Activated CD8-positive, alpha-beta memory T cell treated with anti-CD3 and anti-CD28 coated beads, Interleukin-2, amount 10 ng/mL, durations not matched to agents 7 days and 5 days (primary cell): ENCODE measurements at places on chromosomes 12 and 14.

- DNase-seq = peak; percentile 31
Measured at GRCh38 chr14:61104358-61104757, 123.3 kb downstream of the SLC38A6 start.

DNA sequence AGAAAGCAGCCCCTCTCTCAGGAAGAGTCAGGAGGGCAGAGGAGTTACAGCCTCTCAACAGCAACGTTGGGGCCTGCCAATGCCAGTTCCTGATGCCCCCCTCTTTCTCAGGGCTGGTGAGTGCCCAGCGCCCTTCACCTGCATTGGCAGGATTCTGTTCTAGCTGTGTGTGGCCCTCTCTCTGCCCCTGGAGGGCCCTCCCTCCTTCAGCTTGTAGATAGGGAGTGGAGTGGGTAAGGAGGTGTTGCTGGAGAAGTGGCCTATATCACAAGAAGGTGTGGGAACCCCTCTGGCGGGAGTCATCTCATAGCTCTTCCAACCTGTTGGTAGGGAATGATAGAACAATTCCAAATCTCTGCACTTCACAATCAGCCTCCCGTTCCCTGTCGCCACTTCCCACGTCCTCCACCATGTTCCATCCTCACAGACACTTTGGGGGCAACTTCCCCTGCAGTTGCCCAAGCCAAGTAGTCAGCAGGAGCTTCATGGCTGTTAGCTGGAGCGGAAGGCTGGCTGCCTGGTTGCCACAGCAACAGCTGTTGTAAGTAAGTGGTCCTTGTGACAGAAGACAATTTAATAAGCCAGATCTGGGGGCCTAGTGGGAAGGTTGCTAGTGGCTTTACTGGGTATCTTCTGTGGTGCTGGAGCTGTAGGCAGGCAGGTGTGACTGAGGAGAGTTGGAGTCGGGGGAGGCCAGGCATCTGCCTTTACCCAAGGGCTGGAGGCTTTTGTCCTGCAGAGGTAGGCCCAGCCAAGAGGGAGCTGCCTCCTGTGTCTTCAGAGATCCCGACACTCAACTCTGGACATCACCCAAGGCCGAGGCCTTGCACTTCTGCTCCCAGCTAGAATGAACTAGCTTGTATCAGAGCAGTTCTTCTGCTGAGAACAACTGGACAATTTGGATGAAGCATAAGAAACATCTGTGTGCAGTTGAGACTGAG, 38.4 kb downstream of the GALNT16 start:
- DNase-seq = no peak

DNA sequence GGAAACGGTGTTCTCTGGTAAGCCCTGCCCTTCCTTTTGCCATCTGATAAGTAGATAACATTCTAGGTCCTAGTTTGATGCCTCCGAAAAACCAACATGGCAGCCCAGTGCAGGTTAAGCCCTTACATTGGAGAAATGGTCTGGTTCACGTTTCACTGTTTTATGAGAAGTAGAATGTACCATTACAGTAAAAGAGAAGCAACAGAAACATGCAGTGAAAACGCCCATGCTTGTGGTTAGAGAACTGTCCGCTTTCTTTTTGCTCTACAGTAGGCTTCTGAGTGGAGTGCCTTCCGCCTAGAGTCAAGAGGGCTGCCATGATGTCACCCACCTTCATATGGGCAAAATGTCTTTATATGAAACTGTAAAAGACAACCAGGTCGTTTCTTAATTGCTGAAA, 190.4 kb upstream of the BCL2L14 start:
- no peak for DNase-seq

GRCh38 chr14:20662968-20663732, 21.2 kb upstream of the RNASE4 start:
- peak; percentile 90 for DNase-seq

DNA sequence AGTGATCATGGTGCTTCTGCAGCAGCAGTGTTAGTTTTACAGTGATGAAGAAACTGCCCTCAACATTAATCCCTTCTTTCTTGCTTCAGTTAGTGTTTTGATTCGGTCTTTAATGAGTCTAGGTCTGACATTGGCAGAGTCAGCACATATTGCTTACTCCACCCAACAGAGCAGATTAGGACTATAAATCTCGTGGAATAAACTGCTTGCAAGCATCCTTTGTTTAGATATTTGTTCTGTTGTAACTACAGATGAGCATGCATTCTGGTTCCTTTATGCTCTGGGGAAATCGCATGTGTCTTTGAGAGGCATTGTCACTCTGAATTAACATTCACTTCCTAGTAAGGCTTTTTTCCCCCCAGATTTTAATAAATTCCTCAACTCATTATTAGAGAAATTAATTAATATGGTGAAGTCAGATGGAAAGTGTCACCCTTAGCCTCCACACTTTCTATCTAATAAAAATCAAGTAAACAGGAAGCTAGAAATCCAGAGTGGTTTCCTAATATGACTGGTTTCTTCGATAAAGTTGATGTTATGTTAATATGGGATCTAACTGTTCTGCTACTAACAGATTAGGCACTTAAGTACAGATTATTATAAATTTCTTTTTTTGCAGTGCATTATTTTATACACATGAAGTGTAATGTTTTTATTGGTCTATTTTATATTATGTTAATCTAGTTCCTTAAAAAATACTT, 86.2 kb upstream of the SSTR1 start:
- DNase-seq = no peak

GRCh38 chr12:92539976-92540781, 162.6 kb upstream of the PLEKHG7 start:
- peak; percentile 44 for DNase-seq

- no peak for DNase-seq
Measured at GRCh38 chr14:39055786-39056474, 47.1 kb downstream of the SEC23A start.
